ENCODE measurements at places on chromosomes 11 and 22.

- DNase-seq = no peak
These were observed 87.9 kb downstream of the AMBRA1 start for GRCh38 chr11:46505741-46506482.

- no peak for DNase-seq
These were observed 198.7 kb downstream of the AASDHPPT start for GRCh38 chr11:106276126-106276525.

DNA sequence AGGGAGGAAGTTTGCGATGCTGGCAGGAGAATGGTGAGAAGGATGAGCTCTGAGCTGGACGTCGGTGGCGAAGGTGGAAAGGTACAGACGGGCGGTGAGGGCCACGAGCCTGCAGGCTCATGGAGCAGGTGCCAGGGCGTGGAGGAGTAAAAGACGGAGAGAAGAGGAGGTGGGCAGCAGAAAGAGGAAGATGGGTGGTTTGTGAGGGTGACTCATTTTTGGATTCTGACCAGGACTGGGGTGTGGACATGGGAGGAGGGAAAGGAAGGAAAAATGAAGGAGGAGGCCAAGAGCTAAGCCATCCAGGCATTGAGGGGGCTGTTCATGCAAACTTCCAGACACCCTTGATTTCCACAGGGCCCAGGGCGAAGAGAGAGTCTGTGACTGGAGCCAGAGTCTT is 3.5 kb downstream of the ZDHHC24 start:
- no peak for DNase-seq

DNA sequence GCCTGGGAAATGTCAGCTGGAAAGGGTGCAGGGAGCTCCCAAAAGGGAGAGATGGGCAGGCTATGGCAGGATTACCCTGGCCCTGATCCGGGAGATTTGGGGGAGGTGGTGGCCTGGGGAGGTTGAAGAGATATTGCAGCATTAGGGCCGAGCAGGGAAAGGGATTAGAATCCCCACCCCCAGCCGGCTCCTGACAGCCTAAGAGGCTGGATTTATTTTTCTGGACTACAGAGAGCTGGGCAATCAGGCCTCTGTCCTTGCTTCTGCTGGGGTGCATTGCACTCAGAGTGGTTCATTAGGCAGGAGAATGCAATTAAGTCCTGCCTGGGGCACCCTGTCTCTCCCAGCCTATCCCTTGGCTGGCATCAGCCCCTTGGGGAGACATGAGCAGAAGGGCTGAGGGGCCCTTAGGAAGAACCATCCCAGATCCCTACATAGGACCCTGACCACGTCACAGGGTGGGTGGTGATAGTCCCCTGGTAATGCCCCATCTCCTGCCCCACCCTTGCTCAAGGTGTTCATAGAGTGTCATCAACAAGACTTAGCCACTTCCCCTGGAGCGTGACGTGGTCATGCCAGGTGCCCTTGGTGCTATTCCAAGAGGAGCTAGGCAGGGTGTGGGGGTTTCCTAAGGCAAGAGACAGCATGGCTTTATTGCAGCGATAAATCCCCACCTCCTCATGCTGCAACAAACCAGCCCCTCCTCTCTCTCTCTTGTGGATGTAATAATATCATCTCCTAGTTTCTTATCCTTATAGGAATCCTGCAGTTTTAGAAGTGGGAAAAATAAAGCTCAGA is 38.4 kb upstream of the KLHL35 start:
- no peak for DNase-seq

- no peak for DNase-seq
These were observed 32.2 kb upstream of the GAB2 start for GRCh38 chr11:78449866-78450265.

- DNase-seq = no peak
These were observed 6.9 kb downstream of the OR10V1 start for GRCh38 chr11:59706518-59707285.

DNA sequence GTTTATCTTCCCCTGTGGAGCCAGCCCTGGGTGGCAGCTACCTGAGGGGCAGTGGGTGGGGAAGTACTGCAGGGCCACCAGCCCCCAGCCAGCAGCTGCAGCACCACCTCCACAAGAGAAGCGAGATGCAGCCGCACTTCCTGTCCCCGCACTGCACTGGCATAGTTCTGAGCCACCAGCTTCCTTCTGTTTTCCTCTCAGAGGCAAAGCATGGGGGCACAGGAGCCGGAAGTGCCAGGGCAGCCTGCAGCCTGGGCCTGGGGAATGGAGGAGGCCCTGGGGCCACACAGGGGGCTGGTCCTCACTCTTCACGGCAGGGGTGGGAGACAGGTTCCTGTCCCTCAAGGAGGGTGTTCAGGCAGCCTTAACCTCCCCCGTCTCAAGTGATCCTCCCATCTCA is 11.9 kb upstream of the SH3BP1 start:
- DNase-seq = no peak

GRCh38 chr11:115340874-115341273 is 163.3 kb downstream of the CADM1 start:
- DNase-seq = no peak

DNA sequence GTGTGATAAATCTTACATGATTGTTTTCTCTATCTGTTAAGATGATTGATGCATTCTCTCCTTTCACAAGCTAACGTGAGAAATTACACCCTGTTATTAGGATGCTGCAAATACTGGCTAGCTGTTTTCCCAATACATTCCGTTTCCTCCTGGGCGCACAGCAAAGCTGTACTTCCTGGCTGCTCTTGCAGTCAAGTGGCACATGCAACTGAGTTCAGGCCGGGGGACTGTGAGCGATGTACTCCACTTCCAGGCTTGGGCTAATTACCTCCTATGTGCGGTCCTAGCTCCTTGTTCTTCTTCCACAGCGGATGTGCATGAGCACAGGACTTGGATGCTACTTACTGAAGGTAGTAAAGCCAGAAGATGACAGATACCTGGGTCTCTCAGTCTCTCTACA is 234.9 kb upstream of the SESN3 start:
- no peak for DNase-seq

GRCh38 chr11:47532597-47533213 is 20.2 kb downstream of the CELF1 start:
- DNase-seq = no peak

- no peak for DNase-seq
These were observed 9.1 kb downstream of the PIWIL4 start for GRCh38 chr11:94576306-94576705.

DNA sequence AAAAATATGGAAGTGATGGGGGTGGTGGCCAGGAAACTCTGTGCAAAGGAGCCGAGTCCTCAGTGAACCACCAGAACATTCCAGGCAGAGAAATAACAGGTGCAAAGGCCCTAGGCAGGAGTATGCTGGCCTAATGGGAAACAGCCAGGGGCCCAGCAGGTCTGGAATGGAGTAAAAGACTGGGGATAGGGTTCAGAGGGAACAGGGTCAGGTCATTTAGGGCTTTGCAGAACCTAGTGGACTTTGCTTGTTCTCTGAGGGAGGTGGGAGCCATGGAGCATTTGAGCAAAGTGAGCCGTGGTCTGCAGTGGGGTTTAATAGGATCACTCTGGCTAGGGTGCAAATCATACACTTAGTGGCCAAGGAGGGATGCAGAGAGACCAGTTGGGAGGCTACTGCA is 8.7 kb downstream of the CRYBB3 start:
- DNase-seq = no peak

DNA sequence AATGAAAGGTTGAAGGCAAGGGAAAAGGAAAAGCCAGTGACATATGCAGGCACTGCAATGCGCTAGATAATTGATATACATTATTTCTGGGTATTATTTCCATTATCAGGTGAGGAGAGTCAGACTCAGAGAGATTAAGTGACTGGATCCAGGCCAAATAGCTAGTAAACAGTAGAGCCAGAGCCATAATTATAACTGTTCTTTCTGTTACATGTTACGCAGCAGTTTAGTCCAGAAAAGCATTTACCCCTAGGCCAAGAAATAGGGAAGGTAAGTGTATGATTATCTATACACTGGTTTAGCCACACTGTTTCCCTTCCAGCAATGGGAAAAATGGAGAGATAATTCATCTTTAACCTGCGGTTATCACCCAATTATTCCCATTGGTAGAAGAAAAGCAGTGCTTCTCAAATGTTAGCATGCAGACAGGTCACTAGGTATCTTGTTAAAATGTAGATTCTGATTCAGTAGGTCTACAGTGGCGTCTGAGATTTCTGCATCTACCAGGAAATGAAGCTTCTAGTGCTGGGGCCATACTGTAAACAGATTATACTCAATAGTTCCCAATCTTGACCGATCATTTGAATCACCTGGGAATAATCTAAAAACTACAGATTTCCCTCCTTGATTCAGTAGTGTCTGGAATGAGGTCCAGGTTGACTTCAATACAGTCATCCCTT is 69.4 kb downstream of the RBFOX2 start:
- DNase-seq = no peak

- DNase-seq = no peak
These were observed 753.0 kb downstream of the NTM start for GRCh38 chr11:132123449-132123848.

DNA sequence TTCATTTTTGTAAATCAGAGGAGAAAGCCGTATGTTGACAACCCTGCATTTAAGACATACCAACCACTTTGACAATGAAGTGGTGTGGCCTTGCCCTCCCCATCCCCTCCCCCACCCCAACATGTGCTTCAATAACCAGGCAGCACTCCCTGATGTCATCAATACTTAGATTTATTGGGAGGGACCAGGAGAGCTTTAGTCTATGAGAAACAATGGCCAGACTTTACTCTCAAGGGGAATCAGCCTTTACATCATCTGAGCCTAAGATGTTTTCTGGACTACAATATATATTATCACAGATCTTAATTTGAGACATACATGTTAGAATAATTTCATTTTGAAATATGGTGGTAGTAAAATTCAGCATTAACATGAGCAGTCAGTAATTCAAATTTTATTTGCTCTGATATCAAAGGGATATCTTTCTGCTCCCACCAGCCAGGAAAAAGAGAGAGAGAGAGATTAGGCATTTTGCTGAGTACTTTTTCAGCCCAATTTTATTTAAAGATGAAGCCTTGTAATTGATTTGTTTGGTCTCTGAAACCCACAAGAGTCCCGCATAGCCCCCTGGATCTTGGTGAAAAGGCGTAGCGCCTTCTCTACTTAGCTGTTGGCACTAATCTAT is 38.1 kb downstream of the PARVA start:
- DNase-seq = no peak

- no peak for DNase-seq
These were observed 63.5 kb downstream of the ENDOD1 start for GRCh38 chr11:95152876-95153856.

- no peak for DNase-seq
These were observed 106.8 kb upstream of the CLMP start for GRCh38 chr11:123301696-123302400.

DNA sequence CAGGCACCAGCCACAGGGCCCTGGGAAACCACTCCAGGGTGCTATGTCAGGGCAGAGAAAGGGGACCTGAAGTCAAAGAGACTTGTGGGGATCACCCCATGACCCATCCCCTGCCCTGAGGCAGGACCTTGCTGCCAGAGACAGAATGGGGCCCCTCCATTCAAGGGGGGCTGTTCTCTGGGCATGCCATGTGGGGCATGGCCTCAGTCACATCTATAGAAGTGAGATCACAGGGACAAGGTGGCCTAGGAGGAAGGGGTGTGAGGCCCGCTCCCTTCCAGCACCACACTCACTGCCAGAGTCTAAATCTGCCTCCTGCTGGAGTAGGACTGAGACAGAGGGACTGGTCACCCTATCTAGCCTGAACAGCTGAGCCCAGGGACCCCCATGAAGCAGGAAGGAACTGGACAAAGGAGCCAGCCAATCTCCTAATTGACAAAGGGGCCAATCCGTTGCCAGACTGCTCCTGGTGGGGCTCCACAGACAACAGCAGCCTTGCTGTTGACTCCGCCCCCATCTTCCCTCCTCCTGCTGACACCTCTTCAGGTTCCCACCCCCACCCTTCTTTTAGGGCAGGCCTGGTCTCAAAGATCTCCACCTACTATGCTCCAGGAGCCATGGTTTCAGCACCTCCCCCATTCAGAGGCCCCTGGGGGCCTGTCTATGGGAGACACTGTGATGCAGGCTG is 26.0 kb downstream of the NEAT1 start:
- no peak for DNase-seq

- DNase-seq = no peak
These were observed 773 bp downstream of the MIAT start for GRCh38 chr22:26658161-26658560.

DNA sequence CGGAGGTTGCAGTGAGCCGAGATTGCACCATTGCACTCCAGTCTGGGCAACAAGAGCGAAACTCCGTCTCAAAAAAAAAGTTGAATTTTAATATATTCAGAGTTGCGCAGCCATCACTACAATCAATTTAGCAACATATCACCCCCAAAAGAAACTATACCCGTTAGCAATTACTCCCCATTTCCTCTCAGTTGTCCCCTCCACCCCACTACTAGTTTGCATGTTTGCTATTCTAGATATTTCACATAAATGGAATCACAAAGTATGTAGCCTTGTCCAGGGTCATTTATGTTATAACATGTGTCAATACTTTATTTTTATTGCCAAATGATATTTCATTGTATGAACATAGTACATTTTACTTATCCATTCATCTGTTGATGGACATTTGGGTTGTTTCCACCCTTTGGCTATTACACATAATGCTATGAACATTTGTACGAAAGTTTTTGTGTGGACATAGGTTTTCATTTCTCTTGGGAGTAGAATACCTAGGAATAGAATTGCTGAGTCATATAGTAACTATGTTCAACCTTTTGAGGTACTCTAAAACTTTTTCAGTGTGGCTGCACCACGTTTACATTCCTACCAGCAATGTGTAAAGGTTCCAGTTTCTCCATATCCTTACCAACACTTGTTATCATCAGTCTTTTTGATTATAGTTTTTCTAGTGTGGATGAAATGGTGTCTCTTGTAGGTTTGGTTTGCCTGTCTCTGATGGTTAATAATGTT is 2.2 kb downstream of the ZNF143 start:
- DNase-seq = no peak

- DNase-seq = no peak
These were observed 21.6 kb upstream of the CHADL start for GRCh38 chr22:41262250-41262765.

DNA sequence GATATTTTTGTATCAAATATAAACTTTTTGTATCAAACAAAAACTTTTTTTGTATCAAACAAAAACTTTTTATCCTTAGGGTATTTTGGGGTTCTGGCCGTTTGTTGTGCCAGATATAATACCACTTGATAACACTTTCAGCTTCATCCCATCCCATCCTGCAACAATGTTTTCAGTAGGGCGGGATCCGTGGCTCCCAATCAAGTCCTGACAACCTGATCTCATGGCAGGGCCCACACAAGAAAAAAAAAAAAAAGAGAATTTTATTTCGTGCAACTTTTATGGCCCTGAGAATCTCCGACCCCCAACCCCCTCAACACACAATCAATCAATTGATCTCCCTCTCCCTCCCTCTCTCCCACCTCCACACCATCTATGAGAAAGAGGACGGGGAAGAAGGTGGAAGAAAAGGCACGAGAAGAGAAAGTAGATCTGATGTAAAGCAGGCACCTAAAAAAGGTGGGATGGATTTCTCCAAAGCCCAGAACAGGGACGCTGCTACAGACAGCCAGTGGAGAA is 4749.6 kb upstream of the OR11H1 start:
- DNase-seq = no peak

- no peak for DNase-seq
These were observed 10.0 kb upstream of the TREH start for GRCh38 chr11:118689503-118689851.
